ENCODE measurements at places on chromosomes 12 and 14.

GRCh38 chr12:62517887-62518286 lies 51.3 kb downstream of the MON2 start:
- DNase-seq = no peak

GRCh38 chr12:122851820-122852219 lies 16.6 kb downstream of the HIP1R start:
- DNase-seq = no peak

GRCh38 chr12:118288174-118288573 lies 84.5 kb downstream of the TAOK3 start:
- DNase-seq = peak; percentile 21

DNA sequence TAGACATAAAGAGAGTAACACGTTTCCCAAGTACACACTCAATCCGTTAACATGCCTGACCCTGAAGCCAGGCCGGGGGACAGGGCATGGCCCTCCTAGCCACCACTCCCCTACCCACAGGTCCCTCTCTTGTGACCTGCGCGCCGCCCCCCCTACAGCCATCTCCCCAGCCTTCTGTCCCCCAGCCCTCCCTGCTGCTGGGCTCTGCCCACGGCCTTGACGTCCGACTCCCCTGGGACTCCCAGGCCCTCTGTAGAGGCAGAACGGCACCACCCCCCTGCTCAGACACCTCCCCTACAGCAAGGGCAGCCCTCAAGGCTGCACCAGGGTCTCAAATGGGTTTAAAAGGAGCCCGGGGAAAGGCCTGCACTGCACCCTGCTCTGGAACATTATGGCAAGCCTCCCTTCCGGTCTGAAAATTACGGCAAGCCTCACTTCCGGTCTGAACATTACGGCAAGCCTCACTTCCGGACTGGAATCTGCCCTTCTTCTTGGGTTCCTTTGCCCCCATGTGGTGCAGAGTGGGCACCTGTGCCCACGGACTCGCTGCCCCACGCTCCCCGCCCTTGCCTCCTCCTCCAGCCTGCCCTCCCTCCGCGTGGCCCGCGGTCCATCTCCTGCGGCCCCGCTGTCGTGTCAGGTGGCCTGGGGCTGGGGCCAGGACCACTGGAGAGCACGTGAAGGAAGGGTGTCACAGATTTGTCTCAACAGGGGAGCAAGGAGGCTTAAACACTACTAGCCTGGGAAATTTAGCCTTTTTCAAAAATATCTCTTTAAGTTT lies 77.6 kb downstream of the MOK start:
- no peak for DNase-seq

DNA sequence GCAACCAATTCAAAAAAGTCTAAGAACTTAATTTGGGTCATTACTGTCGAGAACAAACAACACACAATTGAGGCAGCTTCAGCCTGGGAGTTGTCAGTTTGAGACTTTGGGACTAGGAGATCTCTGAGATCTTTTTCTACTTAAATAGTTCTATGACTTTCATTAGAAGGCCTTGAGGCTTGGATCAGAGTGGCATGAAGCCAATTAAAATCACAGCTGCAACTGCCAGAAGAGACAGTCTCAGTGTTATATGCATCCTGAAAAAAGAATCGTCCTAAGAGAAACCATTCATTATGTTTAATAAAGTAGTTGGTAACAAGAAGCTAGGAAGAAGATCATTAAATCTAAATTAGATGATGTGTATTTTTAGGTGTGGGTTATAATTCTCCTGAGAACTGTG lies 170.8 kb upstream of the RASSF8 start:
- no peak for DNase-seq

- DNase-seq = no peak
These were observed 480.4 kb upstream of the NOVA1 start for GRCh38 chr14:27078191-27078590.

GRCh38 chr12:2247596-2247995 lies 194.8 kb downstream of the CACNA1C start:
- no peak for DNase-seq

GRCh38 chr14:19743256-19743655 lies at the start of gene OR4Q3:
OR4Q3 (plus strand) TSS chr14:19743571.
- no peak for DNase-seq

DNA sequence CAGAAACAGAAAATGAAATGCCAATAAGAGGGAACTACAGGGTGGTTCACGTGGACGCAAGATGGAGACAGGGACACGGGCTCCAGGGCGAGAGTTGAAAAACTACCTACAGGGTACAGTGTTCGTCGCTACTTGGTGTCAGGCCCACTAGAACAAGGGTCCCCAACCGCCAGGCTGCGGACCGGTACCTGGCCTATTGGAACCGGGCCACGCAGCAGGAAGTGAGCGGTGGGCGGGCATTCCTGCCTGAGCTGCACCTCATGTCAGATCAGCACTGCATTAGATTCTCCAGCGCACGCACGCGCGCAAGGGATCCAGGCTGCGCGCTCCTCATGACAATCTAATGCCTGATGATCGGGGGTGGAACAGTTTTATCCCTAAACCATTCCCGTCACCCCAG lies 14.8 kb downstream of the INF2 start:
- no peak for DNase-seq

DNA sequence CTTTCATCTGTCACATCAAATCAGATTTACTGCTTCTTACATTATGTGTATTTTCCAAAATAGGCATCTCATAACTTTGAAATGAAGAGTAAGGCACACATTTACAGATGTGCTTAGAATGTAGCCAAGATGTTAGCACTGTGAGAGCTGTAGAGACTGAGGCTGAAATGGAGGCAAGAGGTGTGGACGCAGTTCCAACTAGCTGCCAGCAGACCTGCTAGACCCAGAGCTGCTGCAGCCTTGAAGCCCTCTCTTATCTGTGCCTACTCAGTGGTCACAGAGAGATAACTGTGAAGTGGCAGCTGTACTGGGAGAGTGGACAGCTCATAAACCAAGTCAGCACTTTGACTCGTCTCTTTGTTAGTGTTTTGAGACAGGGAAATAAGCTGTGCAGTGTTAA lies 470.9 kb downstream of the CCER1 start:
- DNase-seq = no peak

DNA sequence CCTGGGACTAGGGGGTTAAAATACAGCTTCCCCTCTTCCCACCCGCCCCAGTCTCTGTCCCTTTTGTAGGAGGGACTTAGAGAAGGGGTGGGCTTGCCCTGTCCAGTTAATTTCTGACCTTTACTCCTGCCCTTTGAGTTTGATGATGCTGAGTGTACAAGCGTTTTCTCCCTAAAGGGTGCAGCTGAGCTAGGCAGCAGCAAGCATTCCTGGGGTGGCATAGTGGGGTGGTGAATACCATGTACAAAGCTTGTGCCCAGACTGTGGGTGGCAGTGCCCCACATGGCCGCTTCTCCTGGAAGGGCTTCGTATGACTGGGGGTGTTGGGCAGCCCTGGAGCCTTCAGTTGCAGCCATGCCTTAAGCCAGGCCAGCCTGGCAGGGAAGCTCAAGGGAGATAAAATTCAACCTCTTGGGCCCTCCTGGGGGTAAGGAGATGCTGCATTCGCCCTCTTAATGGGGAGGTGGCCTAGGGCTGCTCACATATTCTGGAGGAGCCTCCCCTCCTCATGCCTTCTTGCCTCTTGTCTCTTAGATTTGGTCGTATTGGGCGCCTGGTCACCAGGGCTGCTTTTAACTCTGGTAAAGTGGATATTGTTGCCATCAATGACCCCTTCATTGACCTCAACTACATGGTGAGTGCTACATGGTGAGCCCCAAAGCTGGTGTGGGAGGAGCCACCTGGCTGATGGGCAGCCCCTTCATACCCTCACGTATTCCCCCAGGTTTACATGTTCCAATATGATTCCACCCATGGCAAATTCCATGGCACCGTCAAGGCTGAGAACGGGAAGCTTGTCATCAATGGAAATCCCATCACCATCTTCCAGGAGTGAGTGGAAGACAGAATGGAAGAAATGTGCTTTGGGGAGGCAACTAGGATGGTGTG lies 1.9 kb downstream of the GAPDH start:
- DNase-seq = peak; percentile 18

- DNase-seq = no peak
These were observed 94.2 kb upstream of the MYL2 start for GRCh38 chr12:111014547-111014946.

- DNase-seq = no peak
These were observed 40.3 kb upstream of the NUAK1 start for GRCh38 chr12:106179086-106179485.

DNA sequence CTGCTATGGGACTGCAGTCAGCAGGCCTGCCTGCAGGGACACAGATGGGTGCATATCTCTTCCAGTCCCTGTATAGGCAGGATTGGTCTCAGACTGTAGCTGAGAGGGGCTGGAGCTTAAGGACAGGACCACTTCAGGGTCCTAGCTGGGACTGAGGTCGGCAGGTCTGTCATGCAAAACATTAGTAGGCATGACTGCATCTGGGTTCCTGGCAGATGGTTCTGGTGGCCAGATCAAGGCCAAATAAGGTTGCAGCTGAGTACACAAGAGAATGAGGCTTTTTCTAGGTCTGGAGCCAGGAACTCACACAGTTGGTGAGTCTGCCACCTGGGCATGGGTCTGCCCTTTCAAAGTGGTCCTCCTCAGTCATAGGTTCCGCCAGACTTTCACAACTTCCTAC lies 155.8 kb downstream of the TPH2 start:
- DNase-seq = no peak

Measured in hematopoietic multipotent progenitor cell treated with erythropoietin and hydrocortisone succinate and interleukin-3 and kit ligand, for 17 days (in vitro differentiated cells).